ENCODE measurements at places on chromosomes 2 and 18.

DNA sequence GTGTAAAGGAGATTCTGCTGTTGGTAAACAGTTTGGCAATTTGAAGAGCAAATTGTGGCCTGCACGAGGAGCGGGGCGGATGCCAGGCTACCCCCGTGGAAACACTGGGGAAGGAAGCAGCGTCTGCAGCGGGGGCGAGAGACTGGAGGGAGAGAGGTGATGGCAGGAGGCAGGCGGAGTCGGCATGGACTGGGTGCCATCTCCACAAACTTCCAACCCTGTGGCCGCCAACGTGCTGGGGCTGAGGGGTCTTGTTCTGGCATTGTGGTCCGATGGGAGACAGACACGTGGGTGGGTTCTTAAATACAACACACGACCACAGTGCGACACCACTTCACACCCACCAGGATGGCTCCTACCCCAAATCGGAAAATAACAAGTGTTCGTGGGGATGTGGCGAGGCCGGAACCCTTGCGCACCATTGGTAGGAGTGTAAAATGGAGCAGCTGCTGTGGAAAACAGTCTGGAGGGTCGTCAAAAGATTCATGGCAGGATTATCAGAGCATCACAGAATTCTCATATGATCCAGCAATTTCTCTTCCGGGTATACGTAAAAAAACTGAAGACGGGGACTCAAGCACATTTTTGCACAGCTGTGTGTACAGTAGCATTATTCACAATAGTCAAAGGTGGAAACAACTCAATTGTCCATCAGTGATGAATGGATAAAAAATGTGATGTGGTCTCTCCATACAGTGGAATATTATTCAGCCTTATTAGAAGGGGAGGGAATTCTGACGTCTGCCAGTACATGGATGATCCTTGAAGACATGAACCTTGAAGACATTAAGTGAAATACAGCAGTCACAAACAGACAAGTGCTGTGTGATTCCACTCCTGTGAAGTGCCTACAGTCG lies 82.4 kb upstream of the HPCAL1 start:
- no peak for DNase-seq

DNA sequence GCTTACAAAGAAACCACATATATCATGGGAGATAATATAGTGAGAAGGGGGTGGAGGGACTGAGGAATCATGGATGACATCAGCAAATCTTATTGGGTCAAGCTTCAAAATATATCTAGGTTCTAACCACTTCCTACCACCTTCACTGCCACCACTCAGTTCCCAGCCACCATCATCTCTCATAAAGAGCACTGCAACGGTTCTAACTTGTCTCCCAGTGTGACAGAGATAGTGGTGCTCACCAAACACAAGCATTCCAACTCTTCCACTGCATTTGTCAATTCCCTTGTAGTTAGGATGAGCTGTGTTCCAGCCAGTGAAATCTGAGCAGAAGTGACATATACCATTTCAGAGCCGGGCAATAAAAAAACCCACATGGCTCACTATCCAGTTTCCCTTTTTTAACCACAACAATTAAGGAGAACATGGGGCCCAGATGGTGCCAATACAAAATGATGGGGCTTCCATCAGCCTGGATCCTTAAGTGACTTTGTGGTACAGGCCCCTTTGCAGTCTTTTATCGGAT lies 318.1 kb downstream of the NBAS start:
- no peak for DNase-seq

GRCh38 chr2:118128826-118129225 lies 40.6 kb downstream of the INSIG2 start:
- no peak for DNase-seq

DNA sequence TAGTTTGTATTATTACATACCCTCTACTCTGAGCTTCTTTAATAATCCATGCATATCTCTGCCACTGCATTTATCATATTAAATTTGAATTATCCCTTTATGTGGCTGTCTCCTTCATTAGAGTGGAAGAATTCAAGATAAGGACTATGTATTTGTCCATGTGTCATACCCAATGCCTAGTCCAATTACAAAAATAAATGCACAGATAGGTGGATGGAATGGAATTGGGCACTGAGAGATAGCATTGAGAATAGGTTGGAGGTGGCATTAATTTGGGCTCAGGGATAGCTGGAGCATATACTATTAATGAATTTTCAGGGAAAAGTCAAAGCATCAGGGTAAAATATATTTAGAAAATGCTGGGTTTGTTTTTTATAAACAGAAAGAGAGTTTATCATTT lies 893.2 kb downstream of the EPHA4 start:
- DNase-seq, result no peak

DNA sequence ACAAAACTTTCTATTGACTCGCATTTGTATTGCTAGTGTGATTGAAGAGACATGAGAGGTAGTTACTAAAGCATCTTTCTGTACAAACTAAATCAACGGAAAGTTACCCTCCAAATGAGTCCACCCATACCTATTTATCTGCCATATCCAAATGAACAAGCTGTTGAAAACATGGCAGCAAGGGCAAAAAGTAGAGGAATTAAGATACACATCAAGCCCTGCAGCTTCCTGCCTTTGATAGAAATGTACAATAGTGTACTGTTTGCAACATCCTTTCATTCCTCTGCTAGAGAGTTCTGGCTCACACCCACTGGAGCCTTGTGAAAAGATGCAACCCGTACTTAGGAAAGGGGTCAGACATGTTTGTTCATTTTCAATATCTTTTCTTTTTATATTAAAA lies 122.5 kb downstream of the ERBB4 start:
- DNase-seq, result no peak

DNA sequence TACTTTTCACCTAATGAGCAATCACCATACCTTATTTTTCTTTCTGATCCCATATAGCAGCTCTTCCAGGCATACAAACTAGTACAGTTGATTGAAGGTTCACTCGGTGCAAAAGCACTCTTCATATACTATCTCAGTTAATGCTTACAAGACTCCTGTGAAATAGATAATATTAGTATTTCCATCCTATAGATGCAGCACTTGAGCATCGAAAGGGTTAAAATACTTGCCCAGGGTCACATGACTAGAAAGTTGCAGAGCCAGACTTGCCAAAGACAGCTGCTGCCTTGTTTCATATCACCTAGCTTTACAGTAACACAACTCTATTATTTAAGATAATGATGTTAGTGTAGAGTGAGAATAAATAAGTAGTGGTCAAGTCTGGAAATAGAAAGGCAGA lies 466.0 kb upstream of the TNP1 start:
- no peak for DNase-seq

- DNase-seq, result no peak
Observed at GRCh38 chr2:226728996-226729395, 70.6 kb downstream of the IRS1 start.

DNA sequence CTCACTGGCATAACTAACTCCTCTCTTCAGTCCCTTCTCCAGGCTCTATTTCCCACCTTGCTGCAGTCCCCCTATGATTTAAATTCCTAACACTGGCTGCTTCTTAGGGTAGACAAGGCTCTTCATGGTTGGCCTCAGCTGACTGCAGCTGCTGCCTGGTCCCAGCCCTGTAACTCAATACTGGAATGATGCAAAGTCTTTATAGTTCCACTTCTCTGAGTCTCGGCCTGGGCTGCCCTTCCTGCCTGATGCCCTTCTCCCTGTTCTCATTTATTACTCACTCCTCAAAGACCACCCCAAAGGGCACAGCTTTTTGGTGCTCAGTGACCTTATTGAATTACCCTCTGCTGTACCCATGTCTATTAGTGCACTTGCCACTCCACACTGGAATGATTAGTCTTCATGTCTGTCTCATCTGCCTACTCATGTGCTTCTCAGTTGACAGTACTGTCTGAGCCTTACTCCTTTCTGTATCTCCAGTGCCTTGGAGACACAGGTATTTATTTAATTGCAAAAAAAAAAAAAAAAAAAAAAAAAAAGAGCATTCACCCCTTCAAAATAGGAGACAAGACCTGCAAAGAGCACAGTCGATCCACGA lies 199.4 kb upstream of the REV1 start:
- no peak for DNase-seq

GRCh38 chr2:111208639-111209038 lies 87.9 kb downstream of the BCL2L11 start:
- DNase-seq, result no peak

DNA sequence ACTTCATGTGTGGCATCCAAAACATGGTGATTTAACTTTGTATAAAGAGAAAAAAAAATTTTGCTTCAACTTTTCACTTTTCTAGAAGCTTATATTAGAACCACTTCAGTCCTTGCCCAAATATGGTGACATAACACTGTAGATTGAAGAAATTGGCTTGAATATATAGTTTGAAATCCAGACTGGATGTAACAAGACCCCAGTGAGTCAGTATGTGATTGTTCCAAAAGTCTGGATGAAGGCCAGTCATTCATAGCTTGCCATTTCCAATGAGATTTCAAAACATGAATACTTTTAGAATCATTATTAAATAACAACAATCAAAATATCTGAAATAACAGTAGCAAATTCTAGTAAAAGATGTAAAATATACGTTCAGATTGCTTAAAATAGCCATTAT lies 104.8 kb upstream of the FN1 start:
- no peak for DNase-seq

DNA sequence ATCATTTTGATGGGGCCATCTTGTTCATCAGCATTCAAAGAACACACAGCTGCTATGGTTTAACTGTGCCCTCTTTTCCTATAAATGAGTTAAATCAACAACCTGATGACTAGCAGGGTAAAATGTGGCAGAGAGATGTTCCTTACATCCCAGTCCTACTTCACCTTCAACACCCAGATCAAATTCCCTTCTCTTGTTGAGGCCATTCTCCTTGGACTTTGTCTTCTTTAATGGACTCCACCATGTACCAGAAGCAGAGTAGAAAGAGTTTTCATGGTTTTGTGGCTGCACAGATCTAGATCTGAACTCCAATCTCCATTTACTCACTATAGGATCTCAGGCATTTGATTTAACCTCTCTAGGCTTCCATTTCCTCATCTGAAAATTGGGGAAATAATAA lies 6.4 kb upstream of the UPP2 start:
- no peak for DNase-seq

DNA sequence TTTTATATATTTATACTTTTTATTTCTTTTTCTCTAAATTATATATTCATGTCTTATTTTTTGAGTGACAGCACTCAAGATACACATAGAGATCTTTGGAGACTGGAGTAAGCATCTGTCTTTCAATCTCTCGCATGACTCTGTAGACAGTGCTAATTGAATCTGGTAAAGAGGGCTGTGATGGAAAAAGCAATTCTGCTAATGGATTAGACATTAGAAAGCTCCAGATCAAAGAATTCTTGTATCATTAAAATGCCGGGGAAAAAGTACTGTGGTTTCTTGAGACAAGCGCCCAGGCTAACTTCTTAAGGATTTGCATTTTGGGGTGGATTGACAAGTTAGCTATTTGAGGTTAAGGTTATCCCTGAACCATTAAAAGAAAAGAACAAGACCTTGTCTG lies 383.1 kb upstream of the TNP1 start:
- DNase-seq, result no peak

DNA sequence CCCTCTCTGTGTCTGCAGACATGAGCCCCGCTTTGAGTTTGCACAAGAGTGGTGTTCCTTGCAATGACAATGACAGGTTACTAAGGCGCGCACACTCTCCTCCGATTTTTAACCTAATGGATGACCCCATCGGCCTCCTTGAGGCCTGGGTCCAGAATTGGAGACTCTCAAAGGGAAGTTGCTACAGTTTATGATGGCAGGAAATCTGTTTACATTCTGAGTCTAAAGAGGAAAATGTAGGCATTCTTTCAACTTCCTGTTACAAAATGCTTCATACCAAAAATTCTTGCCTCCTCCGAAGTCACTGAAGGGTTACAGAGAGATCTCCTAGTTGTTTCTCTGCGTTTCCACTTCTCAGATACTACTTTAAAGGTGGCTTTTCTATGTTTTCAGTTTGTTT lies 225.3 kb upstream of the AGAP1 start:
- DNase-seq, result no peak

- no peak for DNase-seq
Observed at GRCh38 chr2:198116756-198117155, 312.4 kb downstream of the PLCL1 start.

All from dorsolateral prefrontal cortex (tissue), 122 donors.